ENCODE measurements at places on chromosomes 16 and 17.

- no peak for DNase-seq
Measured at GRCh38 chr16:53457670-53458069, 23.4 kb downstream of the RBL2 start.

- DNase-seq = no peak
Measured at GRCh38 chr16:74448990-74449389, 27.7 kb upstream of the CLEC18B start.

DNA sequence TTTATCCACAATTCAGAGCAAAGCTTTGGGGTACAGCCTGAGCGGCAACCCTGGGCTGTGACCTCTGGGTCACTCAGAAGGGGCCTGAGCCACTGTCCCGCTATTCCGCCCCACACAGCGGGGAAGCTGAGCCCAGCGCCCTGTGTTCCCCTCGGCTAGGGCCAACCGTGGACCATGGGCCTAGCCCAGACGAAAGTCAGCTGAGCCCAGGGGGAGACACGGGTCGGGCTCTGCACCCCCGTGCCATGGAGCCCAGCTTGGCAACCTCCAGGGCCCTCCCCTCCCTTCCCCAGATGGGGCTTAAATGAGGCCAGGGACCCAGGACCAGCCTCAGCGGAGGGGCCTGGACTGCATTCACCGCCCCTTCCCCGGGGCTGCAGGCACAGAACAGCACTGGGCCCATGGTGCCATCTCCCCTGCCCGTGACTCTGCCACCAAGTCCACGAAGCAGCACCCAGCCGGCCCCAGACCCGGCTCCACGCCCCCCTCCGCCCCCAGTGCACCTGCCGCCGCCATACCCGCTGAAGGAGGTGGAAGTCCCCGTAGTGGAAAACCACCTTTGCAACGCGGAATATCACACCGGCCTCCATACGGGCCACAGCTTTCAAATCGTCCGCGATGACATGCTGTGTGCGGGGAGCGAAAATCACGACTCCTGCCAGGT, 1.8 kb downstream of the TPSD1 start:
- DNase-seq = no peak

DNA sequence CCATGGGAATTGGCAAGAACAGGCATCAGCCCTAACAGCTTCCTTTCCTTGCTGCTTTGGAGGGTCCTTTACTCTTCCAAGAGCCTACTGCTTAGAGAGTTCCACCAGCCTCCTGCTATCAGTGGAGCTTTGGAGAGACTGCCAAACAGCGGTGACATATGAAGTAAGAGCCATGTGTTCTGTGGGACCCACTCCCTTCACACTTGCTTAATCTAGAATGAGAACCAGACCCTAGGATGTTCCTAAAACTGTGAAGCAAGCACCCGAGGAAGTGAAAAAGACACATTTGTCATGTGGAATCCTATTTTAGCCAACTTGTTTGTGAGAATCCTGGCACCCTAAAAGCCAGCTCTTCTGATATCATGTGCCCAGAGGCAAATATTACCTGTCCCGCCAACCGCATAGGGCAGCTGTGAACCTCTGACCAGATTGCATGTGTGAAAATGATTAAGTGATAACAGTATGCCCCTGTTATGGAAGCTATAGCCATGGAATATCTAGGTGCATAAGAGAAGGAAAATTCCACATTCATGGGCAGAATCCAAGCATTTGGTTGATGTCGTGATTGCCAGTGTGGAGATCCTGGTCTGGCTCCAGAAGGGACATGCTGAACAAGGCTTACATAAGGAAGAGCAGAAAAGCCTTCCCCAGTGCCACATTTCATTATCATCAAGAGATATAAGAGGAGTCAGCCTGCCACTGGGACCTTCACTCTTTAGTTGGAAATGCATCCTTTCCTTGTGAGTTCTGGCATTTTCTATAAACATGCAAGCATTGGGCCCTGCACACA, 18.7 kb downstream of the RCVRN start:
- DNase-seq = no peak

- DNase-seq = no peak
Measured at GRCh38 chr16:54400261-54400660, 113.7 kb upstream of the IRX3 start.

DNA sequence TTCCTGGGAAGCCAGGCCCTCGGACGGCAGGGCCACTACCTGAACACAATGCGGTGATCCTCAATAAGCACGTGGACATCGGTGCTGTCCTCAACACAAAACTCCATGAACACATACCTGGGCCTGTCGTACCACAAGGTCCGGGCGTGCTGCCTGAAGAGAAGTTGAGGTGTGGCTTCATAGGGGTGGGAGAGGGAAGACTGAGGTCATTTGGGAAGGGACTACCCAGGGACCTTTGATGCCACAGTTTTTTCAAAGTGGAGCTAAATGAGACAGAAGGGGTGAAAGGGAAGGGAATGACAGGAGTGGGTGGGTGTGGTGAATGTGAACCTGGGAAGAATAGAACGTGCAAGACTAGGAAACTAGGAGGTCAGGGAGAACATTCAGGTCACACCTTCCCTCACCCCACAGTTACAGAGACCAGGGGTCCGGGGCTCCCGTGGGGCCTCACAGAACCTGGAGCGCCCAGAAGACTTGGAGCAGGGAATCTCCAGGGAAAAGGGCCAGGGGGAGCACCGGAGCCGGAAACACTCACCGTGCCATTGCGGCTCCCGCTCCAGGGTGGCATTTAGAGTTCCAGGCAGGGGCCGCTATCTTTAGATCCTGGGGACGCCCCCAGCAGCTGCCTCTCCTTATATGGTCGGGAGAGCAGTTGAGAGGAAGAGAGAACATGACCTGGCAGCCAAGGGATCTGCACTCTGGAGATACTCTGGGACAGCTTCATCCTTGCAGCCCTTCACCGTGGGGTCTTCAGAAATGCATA, at the start of gene PTGES3L:
PTGES3L (minus strand) TSS at position 570 of the 763 bp plus-strand sequence; CDS start at position 543, 27 bp downstream.
- DNase-seq = no peak

Measured in NCI-H460 (cell line).